Naive B cell (primary cell): ENCODE measurements at places on chromosomes 2 and 18. TPM values are rescaled to one million over a fixed set of nuclear protein-coding genes. Genes with fewer than 3 reads are reported as not detected.

DNA sequence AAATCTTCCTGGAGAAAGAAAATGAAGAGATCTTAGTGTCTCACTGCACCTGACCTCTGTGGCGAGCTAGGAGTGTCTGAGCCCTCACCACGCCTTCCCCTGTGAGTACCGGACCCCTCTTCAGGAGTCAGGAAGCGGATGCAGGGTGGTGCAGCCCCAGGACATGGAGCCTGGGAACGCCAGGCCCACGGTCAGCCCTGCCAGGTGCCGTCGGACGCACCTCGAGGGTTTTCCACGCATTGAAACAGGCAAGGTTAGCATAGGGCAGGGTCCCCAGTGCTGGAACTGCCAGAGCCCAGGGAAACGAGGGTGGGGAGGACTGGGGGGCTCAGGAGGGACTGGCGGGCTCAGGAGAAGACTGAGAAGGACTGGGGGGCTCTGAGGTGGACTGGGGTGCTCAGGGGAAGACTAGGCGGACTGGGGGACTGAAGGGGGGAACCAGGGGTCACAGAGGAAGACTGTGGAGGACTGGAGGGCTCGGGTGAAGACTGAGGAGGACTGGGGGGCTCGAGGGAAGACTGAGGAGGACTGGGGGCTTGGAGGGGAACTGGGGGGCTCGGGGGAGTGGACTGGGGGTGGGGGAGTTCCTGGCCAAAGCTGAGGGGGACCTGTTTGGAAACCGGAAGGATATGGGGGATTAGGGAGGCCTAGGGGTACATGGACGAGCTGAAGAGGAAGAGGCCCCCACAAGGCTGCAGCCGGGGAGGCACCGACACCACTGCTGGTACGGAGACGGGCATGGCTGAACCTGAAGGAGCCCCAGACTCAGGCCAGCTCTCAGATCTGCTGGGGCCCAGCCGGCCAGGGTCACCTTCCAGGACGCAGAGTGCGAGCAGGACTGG, 65.2 kb upstream of the SNTG2 start:
- DNase-seq: no peak

DNA sequence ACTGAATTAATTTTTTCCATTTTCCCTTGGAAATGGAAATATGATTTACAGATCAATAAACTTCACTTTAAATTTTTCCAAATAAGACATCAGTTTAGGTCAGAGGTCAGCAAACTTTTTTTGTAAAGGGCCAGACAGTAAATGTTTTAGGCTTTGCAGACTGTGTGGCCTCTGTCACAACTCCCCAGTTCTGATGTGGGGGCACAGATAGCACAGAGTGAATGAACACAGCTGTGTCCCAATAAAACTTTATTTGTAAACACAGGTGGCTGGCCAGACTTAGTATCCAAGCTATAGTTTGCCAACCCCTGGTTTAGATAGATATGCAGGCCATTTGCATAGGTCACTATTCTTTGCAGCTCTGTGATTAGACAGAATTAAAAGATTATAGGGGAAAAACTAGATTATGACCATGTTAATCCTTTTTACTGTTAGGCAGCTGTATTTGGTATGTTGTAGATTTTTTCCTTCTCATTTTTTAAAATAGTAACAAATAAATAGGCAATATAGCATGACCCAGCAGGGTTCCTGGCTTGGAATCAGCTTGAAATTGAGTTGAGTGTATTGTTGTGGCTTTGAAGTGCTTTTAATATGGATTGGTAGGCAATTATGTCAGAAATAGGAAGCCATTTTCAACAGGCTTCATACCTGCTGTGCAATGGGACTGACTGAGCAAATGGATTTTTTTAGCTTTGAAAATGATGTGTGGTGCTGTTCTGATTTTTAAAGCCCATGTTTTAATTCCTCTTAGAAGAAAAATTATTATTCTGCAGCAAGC, 59.7 kb downstream of the WDSUB1 start:
- DNase-seq: no peak

Gene LYG2
- polyA plus RNA-seq: not detected

DNA sequence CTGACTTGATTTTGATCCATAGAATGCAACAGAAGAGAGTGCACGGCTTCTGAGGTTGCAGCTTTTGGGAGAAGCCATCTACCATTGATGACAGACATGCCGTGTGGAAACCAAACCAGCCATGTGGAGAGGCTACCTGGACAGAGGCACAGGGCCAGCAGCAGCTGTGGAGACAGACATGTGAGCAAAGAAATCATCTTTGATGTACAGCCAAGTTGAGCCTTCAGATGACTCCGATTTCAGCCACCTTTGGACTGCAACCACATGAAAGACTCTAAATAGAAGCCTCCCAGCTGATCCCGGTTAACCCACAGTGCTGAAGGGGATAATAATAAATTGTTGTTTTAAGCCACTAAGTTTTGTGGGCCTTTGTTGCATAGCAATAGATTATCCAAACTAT, 54.2 kb downstream of the TSN start:
- DNase-seq: no peak

- no peak for DNase-seq
Observed at GRCh38 chr2:183665425-183665824, 541.2 kb downstream of the NUP35 start.
